ENCODE measurements at places on chromosomes 5 and 9.

DNA sequence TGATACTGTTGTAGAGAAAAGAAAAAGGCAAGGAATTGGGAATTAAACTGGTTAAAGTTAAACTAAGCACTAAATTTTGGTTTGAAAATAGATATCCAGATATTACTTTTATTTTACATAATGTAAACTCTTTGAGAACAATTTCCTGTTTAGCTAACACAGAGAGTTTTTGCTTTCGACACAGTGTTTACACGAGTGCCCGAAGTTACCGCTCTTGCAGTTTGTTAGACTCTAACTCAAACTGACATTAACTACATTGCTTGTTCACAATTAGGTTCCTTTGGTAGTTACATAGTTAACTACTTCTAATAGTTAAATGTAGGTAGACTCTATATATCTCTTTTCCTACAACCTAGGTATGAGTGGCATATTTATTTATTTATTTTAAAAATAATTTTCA, 117.1 kb upstream of the CHD1 start:
- DNase-seq = no peak

DNA sequence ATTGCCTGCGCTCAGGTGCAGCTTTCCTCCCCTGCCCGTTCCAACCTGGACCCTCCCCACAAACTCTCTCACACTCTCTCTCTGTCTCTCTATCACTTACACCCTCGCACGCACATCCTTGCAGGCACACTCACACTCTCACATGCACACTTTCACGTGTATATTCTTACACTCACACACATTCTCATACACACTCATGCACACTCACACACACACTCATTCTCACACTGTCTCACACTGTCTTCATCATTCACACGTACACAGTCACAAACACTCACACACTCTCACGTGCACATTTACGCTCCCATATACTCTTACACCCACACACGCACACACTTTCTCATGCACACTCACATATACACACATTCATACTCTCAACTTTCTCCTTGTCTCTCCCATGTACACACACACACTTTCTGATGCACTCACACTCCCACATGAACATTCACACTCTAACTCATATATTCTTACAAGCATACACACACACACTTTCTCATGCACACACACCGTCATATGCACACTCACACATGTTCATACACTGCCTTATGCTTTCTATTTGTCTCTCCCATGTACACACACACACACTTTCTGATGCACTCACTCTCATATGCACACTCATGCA, 229.3 kb downstream of the SNX18 start:
- no peak for DNase-seq

DNA sequence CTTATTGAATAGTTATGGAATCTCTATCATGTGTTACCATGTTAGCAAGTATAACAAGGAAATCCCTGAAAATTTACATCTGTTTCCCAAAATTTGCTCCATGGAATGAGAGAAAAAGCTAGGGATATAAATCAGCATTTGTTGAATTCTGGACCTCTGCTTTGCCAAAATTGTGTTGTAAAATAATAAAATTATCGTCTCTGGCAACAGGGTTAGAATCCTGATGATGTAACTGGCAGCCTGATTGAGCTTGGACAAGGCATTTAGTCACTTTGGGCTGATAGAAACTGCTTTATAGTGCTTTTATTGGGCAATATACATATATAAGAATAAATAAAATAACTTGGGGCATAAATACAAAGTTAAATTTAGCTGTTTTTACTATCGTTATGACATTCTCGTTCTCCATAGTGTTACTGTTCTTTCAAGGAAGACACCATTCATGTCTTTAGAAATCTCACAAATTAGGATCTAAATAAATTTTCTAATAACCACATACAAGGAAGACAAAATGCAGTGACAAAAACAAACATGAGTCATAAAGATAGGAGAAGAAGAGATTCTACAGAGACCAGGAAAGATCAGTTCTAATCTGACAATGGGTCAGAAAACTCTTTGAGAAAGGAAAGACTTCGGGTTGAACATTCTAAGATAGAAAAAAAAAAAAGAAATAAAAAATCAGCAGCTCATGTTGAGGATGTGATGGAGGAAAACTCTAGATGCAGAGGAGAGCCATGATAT, 145.0 kb upstream of the CDH10 start:
- no peak for DNase-seq

DNA sequence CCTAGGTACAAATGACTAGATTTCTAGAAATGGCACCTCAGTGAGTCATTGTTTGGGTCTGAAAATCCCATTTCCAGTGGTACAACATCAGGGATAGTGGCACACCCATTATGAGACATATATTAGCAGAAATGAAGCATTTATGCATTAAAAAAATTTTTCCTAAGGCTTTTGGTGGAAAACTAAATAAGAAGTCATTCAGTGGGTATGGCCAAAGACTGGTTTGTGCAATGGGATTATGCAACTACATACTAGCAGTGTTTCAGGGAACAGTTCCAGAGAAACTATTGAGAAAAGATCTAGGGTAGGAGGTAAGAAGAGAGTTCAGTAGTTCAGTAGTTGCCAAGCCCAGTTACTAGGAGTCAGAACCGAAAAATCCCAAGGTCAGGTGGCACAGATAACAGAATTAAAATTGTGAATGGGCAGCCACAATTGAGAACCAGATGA, 106.5 kb upstream of the HAPLN1 start:
- no peak for DNase-seq

DNA sequence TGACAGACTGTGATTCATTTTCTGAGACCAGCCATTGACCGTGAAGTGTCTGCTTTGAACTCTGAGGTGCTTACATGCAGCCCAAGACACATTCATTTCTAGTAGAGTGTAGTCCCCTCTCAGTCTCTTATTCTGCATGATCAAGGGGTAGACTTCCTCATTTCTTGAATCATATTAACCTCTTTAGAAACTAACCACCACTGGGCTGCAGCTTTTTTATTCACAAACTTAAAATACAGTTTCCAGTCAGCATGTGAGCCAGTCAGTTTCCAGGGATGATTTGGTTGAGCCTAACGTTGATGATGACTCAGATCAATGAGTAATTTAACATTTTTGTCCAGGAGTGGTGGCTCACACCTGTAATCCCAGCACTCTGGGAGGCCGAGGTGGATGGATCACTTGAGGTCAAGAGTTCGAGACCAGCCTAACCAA, 59.2 kb downstream of the OTULIN start:
- no peak for DNase-seq

DNA sequence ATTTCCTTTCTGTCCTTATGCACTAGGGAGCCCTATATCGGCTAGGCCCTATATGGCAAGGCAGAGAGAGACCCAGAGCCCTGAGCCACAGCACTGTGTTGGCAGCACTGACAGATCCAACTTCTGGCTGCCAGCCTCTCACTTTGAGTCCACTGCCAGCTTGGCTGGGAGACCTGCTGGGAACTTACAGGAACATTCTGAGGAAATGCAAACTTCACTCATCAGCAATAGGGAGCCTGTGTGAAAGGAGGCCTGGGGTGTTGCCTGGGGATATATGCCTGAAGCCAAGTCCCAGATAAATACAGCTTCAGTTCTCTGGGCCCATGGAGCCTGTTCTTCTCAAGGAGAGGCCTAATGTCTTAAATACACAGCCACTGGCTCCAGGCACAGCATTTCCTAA, 78.0 kb downstream of the ADRB2 start:
- no peak for DNase-seq

DNA sequence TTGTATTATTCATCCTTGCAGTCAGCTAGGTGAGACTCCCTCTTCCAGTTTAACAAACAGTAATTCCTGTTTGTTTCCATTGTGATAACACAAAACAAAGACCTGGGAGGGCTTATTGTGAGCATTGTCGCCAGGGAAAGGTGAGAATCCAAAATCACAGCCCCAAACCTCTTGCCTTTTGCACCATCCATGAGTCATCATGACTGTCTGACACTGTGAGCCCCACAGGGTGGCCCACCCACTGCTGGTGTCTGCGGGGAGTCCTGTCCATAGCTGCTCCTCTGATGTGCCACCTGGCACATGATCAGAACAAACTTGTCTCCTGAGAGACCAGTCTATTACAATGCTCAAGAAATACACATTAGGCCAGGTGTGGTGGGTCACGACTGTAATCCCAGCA, 33.7 kb upstream of the S1PR3 start:
- DNase-seq = no peak

DNA sequence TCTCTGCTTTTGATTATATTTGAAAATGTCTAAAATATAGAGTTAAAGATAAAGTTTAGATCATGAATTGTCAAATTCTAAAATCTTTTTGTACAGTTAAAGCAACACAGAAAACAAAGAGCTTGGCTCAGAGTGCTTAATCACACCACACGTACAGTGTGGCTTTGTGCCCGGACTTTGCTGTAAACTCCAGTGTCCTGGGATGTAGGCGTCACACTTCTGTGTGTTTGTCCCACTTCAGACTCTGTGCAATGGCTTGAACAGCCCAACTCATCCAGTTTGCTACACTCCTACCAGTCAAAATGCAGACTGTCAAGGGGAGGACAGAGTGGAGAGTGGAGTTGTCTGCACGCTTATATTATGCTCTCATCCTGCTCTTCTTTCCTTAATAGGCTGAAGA, 45.3 kb downstream of the SMARCA2 start:
- DNase-seq = no peak

DNA sequence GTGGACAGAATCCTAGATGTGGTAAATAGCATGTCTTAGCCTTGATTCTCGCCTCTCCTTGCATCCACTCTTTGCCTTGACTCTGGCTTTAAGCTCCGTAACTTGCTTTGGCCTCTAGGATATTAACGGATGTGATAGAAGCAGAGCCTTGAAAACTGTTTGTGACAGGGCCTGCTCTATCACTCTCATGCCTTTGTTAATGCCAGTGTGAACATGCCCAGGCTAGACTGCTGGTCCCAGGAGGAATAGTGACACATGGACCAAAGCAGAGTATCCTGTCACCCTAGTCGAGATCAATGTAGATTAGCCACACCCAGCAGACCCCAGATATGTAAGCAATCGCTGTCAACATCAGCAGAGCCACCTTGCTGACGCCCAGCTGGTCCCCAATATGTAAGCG, 109.9 kb upstream of the C9orf72 start:
- no peak for DNase-seq
